ENCODE measurements at places on chromosomes 2 and 18. TPM values are rescaled to one million over a fixed set of nuclear protein-coding genes. Genes with fewer than 3 reads are reported as not detected.

DNA sequence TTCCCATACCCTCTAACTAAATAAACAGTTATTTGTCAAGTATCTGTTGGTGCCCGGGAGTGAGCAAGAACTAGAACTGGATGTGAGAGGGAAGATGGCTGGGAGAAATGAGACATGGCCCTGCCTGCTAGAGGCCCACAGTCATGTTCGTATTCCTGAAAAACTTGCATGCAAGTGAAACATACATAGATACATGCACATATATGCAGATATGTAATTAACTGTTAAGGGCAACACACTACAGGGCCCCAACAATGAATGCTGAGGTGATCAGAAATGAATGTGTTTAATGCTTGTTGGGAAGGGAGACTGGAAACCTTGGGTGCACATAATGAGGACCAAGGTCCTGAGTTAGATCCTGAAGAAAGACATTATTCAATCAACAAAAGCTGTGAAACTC lies 49.8 kb downstream of the ADD2 start:
- DNase-seq, result no peak

- DNase-seq, result peak; percentile 99
These were observed 12.6 kb upstream of the KCMF1 start for GRCh38 chr2:84958135-84959059.

DNA sequence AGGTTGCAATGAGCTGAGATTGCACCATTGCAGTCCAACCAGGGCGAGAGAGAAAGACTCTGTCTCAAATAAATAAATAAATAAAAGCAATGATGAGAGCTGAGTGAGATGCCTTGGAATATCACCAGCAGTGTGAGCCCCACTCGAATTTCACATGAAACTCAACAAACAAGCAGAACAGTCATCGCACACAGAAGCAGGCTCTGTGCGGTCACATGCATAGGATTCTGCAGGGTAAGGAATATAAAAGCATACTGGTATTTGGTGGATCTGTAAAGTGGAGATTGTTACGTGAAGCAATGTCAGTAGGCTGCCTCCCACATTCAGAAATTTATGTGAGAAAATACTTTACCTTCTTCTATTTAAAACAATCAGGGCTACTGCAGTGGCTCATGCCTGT lies 18.0 kb upstream of the AP1S3 start:
- no peak for DNase-seq

GRCh38 chr2:17752892-17753802 lies 463 bp downstream of the SMC6 start:
- peak; percentile 28 for DNase-seq

GRCh38 chr2:29001806-29002205 lies 20.7 kb downstream of the TOGARAM2 start:
- DNase-seq, result no peak

DNA sequence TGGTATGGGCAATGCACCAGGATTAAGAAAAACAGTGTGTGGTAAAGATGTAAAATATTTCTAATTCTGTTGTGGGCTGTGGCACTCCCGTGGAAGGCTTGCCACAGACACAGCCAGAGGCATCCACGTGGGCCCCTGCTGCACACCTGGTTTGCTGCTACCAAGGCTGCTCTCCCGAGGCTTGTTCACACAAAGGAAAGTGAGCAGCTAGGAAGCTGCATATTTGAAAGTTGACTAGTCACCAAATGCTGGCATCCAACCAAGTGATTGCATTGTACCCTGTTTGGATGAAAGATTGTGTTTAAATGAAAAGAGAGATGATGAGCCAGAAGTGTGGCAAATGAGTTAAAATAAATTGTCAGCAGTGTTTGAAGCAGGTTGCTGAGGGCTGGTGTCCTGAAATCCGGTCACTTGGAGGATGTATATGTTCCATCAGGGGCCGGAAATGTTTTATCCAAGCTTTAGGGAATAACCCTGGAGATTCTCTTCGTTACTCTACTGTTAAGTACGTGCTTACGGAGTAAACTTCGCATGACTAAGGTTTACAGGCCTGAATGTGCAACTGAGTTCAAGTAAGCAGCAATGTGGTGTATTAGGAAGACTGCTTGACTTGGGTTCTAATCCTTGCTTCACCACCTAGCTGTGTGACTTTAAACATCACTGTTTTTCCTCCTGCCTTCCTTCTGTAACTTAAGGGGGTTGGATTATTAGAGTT lies 86.1 kb downstream of the MSH2 start:
- peak; percentile 97 for DNase-seq

DNA sequence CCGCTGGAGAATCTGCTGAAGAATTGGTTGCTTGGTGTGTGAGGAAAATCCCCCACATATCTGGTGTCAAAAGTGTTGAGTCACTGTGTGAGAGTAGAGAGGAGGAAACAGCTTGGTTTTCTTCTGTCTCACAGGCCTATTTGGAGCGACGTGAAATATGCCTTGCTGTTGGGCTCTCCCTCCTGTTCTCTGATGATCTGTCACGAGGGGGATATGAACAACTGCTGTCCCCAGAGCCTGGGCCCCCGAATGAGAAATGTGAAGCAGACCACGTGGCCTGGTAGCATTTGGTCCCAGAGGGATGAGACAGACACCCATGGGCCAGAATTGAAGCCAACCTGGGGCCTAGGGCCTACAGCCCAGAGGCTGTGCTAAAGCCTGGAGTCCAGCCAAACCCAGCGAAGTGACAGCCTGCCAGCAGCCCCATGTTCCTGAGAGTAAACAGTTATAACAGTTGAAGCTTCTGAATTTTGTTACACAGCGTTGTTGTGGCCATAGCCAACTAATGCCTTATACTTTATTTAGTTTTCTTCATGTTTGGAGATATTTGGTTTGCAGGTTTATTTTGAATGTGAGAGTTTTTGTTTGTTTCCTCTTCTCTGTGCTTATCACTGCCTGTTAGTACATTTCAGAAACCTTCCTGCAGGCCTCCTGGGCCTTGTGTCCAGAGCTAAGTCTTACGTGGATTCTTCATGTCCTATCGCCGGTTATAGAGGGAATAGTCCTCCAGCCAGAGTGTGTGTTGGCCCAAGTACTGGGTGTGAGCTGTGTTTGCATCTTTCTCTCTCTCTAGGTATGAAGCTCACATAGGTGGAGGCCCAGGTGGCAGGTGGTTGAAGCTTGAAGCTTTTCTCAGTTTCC lies 18.7 kb upstream of the COLEC12 start:
- DNase-seq, result peak; percentile 42

- DNase-seq, result no peak
These were observed 64.1 kb upstream of the SALL3 start for GRCh38 chr18:78915446-78916008.

DNA sequence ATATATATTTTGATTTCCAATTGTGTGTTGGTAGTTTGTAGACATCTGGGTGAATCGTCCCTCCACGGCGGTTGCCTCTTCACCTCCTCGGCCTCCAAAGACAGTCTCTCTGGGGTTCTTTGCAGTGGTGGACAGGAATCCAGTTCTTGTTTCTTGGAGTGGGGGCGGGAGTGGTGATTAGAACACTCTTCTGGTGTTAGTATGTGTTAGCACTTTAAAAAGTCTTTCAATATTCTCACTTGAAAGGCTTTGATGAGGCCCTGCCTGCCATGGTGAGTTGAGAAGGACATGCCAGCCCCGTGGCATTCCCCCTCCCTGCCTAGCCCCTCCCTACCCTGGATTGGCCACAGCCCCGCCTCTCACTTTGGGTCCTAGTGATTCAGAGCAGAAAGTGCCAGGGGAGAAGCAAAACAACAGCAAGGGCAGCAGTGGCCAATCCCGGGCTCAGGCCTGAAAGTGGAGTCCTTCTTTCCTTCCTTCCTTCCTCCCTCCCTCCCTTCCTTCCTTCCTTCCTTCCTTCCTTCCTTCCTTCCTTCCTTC lies 316.8 kb upstream of the HS6ST1 start:
- no peak for DNase-seq

GRCh38 chr2:57461624-57462023 lies 585.0 kb upstream of the VRK2 start:
- DNase-seq, result no peak

- DNase-seq, result peak; percentile 92
These were observed 72.2 kb upstream of the CHRNA1 start for GRCh38 chr2:174836377-174836994.

DNA sequence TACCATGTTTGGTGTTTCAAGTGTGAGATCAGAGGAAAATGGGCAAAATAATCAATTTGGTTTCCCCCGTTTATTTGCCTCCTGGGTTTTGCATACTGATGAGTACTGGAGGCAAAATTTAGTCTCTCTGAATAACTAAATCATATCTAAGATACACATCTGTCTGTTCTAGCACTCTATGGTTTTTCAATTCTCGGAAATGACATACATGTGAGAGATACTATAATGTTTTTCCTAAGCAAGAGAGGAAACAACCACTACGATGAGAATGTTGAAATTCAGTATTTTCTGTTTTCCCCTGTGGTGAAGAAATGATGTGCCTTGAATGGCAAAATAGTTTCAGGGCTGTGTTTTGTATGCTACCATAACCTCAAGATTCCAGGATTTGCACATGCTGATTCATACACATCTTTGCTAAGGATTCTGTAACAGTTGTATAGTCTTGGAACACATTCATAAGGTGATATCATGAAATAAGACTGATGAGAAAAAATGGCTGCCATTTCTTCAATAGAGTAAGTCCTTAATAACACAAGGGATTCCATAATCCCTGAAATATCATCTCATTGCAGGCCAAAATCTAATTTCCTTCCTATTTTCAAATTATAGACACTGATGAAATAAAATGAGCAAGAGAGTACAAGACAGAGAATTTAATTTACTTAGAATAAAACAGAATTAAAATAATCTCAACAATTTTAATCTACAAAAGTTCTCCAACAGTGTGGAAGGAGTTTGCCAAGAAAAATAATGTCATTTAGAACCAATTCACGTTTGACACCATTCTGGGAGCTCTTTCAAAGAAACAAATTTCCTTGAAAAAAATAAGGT lies 316.6 kb downstream of the FIGN start:
- no peak for DNase-seq

DNA sequence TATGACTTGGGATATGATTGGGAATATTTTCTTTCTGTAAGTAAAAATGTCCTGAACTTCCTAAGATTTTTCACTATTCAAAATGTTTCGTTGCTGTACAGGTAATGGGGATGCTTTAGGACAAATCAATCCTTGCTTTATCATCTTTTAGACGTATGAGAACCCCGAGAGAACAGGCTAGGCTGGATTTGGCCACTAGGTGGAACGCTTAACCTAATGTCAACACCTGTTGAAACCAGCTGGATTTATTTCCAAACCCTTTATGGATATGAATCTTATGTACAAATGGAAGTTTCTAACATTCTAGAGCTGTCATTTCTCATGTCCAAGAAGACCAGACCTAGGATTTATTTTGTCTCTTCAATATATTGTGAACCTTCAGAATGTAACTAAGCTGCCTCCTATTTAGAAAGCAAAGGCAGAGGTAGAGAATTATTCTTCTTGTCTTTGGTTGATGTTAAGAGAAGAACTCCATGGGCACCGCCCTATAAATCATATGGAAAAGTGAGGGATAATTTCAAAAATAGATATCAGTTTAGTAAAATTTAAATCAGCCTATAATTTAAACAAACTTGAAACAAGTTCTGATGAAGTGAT lies 96.7 kb downstream of the PMAIP1 start:
- peak; percentile 48 for DNase-seq

DNA sequence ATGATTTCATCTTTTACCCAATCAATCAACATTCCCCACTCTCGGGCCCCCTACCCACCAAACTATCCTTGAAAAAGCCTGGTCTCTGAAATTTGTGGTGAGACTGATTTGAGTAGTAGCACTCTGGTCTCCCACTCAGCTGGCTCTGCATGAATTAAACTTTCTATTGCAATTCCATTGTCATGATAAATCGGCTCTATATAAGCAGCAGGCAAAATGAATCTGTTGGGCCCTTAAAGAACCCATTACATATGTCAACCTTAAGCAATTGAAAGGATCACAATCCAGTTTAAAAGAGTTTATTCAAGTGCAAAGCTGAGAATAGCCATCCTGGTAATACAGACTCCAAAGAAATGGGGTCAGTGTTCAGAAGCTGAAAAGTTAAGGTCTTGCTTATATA lies 68.2 kb downstream of the NEURL3 start:
- DNase-seq, result no peak

DNA sequence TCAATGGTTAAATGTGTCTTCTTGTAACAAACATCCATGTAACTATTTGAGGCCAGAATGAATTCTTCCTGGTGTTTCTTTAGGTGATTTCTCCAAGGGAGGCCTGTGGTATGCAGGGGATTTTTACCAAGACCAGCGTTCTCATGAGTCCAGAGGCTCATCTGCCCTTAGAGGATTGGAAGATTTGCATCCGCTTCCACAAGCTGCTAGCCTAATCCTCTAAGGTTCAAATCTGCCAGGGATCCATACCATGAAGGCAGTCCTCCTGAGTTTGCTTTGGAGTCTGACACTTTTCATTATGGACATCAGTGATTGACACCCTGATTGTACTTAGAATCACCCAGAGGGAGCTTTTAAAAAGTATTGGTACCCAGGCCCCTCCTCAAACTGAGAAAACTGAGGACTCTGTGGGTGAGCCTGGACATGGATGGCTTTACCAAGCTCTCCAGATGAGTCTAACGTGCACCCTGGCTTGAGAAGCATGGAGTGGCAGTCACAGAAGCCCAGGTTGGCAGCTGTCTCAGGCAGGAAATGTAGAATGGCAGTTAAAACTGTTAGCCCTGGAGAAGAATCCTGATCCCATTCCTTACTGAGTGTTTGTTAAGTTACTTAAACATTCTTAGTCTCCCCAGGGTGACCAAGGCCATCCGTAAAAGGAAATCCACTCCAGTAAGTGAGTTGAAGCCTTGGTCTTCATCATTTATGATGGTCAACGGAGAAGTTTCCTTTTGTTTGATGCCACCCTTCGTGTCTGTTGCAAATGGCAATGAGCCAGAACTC lies 95.3 kb upstream of the RMDN2 start:
- no peak for DNase-seq

DNA sequence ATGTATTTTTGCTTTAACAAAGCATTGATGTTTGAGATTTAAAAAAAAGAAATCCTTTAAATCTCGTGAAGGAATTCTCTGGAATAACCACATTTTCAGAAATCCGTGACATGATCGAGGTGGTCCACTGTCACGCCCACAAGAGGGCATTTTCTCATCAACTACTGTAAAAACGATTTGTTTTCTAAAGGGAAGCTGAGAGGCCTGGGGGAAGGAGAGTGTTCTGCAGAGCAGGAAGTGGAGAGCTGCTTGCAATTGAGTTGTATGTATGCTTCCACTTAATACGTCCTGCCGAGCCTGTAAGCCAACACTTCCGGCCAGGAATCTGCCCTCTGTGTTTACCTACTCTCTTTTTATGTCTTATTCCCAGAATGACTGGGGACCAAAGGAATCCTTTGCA lies 19.4 kb downstream of the KLHL29 start:
- DNase-seq, result peak; percentile 79

- DNase-seq, result no peak
These were observed 17.3 kb downstream of the PDCD1 start for GRCh38 chr2:241841181-241842066.

GRCh38 chr18:9428301-9428706 lies 47.0 kb upstream of the RALBP1 start:
- no peak for DNase-seq

Gene ABCB11
- not detected for total RNA-seq

Gene SNORC
- 0.86 TPM for total RNA-seq

Gene SAG
- not detected for total RNA-seq

Gene GTF2A1L
- total RNA-seq, result not detected

Gene TMEM198
- total RNA-seq, result 1.4 TPM

Gene NEURL3
- total RNA-seq, result 0.45 TPM

Gene ERLEC1
- 76.3 TPM for total RNA-seq

Gene CENPA
- 35.8 TPM for total RNA-seq

Gene ARHGEF4
- total RNA-seq, result 12.2 TPM
